Colonic mucosa (tissue), 4 donors: ENCODE measurements at places on chromosomes 3 and 15. TPM values are rescaled to one million over a fixed set of nuclear protein-coding genes. Genes with fewer than 3 reads are reported as not detected.
A peak's percentile ranks its signal among the peaks of the same experiment; 100 is the strongest.

DNA sequence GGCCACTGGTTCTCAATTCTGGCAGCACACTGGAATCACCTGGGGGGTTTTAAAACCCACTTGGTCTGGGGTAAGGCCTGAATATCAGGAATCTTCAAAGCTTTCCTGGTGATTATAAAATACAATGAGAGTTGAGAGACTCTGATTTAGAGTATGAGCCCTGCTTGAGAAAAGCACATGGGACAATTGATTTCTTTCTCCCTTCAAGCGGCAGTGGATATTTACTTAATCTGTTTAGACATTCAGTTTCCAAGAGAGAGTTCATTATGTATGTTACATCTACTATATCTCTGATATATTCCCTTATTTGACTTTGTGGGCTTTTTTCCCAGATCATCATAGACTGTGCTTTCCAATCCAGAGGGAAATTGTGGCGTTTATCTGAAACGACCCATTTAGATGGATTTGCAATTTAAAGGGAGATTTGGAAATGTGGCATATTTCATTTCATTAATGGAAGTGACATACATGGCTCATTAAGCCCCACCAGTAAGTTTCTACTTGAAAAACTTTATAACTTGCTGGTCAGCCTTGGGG, 171.2 kb upstream of the PFN2 start:
- H3K27me3 ChIP-seq: no peaks in the 10 kb centered on the region
- H3K27ac ChIP-seq: no peak overlapping the region
- no peak overlapping the region for H3K4me3 ChIP-seq
- no peaks in the 10 kb centered on the region for H3K36me3 ChIP-seq
- no peaks in the 10 kb centered on the region for H3K4me1 ChIP-seq
- DNase-seq: no peak

Gene GOLGA6B
- not detected for total RNA-seq

- no peak for DNase-seq
- H3K27me3 ChIP-seq: no peaks in the 10 kb centered on the region
- no peak overlapping the region for H3K27ac ChIP-seq
- H3K4me1 ChIP-seq: no peaks in the 10 kb centered on the region
- no peaks in the 10 kb centered on the region for H3K36me3 ChIP-seq
Measured at GRCh38 chr3:39213613-39214012, 21.2 kb upstream of the XIRP1 start.

Gene MME
- 1.4 TPM for total RNA-seq

Gene RFTN1
- total RNA-seq: 4.0 TPM

DNA sequence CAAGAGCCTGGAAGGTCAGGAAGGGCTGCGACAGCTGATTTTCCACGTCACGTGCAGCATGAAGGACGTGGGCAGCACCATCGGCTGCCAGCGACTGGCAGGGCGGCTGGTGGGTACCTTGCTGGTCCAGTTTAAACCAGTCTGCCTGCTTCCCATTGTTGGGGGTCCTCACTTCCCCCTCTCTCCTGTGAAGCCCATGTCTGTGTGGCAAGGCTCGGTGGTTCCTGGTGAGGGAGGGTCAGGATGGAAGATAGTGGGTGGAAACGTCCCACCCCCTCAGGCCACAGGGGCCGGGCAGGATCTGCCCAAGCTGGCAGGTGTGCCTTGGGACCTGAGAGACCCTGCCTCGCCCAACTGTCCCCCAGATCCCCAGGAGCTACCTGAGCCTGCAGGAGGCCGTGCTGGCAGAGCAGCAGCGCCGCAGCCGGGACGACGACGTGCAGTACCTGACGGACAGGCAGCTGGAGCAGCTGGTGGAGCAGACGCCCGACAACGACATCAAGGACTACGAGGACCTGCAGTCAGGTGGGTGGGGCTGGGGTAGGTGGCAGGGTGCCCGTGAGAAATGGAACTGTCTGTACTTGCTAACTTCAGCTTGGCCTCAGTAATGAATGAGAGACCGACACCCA, 108.2 kb downstream of the LRRK1 start:
- no peaks in the 10 kb centered on the region for H3K27me3 ChIP-seq
- peak; percentile 14 for DNase-seq
- no peaks in the 10 kb centered on the region for H3K4me1 ChIP-seq
- H3K4me3 ChIP-seq: no peak overlapping the region
- H3K36me3 ChIP-seq: no peaks in the 10 kb centered on the region

Gene DUOXA2
- 30.2 TPM for total RNA-seq

Gene NDUFB5
- 159 TPM for total RNA-seq

- DNase-seq: no peak
- no peaks in the 10 kb centered on the region for H3K27me3 ChIP-seq
- no peaks in the 10 kb centered on the region for H3K4me1 ChIP-seq
- H3K4me3 ChIP-seq: no peak overlapping the region
- H3K27ac ChIP-seq: no peak overlapping the region
Measured at GRCh38 chr3:59234884-59235633, 185.2 kb upstream of the CFAP20DC start.

DNA sequence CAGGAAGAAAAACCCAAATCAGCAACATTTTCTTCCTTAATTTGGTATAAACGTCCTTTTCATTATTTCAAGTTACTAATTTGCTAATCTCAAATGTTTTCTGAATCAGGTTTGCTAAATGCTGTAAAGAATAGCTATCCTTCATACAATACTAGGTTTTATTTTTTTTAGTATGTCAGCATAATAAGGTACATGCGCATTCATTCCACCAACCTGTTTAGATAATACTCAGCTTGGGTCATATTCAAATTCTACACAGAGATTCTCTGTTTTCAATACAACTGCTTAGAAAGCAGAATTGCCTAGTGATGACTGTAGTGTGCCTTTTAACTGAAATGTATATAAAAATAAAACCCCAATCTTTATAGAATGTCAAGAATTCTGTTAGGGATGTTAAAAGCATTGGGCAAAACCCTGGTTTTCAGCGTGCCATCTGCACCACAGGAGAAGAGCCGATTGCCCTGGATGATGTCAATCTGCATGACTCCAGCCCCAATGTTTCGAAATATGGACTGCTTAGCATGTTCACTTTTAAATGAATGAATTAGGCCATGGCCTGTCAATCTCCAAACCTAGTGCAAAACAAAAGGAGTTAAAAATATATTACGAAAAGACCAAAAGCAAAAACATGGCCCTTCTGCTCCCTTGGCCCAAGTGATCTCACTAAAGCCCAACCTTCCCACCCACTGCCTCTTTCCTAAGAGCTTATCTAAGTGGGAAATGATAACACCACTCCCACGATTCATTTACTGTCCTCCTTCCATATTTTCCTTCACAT, 107.4 kb downstream of the GLDN start:
- DNase-seq: no peak
- H3K27ac ChIP-seq: no peak overlapping the region
- H3K4me1 ChIP-seq: no peaks in the 10 kb centered on the region
- no peak overlapping the region for H3K4me3 ChIP-seq

Gene SUCNR1
- total RNA-seq: 0.42 TPM

- no peak for DNase-seq
- H3K4me1 ChIP-seq: no peaks in the 10 kb centered on the region
- H3K4me3 ChIP-seq: no peak overlapping the region
- H3K27me3 ChIP-seq: no peaks in the 10 kb centered on the region
Measured at GRCh38 chr15:23472678-23473077, 25.6 kb upstream of the GOLGA6L2 start.
